ENCODE measurements at places on chromosomes 3 and 15.

GRCh38 chr3:14261229-14261628 is 82.6 kb downstream of the LSM3 start:
- peak; percentile 71 for DNase-seq

DNA sequence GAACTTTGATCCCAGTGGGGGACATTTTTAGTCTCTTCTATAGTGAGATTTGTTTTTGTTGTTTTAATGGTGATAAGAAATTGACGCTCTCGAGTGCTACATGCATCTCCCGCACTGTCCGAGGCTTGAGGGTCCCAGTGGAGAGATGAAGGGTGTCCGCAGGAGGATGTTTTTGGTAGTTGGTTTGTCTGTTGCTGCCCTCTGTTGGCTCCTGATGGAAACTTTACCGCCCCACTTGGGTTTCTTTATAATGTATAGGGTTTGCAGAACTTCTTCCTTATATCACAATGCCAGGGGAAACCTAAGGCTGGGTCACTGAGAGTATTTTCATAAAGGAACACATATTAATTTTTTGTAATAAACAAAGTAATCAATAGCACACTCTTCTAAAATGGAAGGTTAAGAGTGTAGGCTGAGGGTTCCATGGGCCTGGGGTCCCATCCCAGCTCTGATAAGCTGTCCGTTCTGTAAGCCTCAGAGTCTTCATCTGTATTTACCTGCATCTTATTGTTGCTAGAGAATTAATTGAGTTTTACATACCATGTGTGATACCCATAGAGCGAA is 185.3 kb upstream of the FEZF2 start:
- no peak for DNase-seq

GRCh38 chr3:49602877-49603411 is 48.7 kb downstream of the BSN start:
- DNase-seq, result peak; percentile 29

DNA sequence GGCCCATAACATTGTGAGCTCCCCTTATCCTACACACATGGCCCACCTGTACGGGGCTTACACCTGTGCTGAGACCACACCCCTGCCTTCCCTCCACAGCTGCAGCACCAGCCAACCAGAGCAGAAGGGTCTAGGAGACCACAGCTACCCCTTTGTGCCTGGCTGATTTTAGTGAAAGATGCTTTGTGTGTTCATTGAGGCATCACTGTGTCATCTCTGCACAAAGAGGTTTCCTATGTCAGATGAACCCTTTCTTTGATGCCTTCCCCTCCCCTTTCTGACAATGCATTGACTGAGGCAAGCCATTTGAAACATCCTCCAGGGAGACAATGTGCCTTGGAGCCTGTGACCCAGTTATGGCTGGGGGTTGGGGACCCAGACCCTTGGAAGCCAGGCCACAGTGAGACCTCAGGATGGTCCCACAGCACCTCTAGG is 54.9 kb upstream of the SLC7A14 start:
- no peak for DNase-seq

GRCh38 chr3:58120075-58120812 is 90.5 kb downstream of the DNASE1L3 start:
- DNase-seq, result no peak

- no peak for DNase-seq
These were observed 11.6 kb upstream of the CILP start for GRCh38 chr15:65222891-65223290.

GRCh38 chr3:194727435-194728128 is 41.9 kb downstream of the FAM43A start:
- DNase-seq, result no peak

- DNase-seq, result no peak
These were observed 99.9 kb downstream of the TLE3 start for GRCh38 chr15:69997813-69998212.

- no peak for DNase-seq
These were observed 462.2 kb downstream of the NSUN3 start for GRCh38 chr3:94525043-94525442.

- no peak for DNase-seq
These were observed 11.7 kb upstream of the P3H2 start for GRCh38 chr3:190132371-190132770.

DNA sequence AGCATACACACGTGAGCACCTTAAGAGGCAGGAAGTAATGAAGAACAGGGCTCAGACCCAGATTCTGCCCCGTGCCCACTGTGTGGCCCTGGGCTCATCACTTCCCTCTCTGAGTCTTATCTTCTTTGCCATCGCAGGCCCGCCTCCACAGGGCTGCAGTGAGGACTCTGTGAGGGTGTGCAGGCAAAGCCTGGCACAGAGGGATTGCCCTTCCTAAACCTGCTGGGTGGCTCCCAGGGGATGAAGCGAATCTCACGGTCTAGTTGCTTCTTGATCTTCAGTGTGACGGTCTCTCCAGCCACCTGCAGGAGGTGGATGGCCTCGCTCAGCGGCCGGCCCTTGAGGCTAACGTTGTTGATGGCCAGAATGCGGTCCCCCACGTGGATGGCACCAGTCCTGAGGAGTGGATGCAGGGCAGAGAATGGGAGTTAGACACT is 32.8 kb downstream of the GRIP2 start:
- DNase-seq, result no peak

DNA sequence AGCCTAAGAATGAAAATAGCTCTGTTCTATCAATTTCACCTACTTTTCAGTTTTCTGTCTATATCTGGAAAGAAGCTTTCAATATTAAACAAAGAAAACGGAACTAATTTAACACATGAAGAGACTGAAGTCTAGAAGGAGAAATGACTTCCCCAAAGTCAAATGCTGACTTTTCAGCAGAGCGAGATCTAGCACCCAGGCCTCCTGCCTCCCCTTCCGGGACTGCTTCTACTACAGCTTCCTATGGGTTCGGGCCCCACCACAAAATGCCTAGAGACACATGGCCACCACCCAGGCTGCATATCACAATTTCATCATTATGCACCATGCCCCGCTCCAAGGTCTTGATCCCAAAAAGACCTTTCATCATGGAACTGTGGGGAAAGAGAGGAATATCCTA is 104.5 kb downstream of the SST start:
- DNase-seq, result no peak

- DNase-seq, result peak; percentile 9
These were observed 520 bp downstream of the TMEM42 start for GRCh38 chr3:44862226-44862637.

DNA sequence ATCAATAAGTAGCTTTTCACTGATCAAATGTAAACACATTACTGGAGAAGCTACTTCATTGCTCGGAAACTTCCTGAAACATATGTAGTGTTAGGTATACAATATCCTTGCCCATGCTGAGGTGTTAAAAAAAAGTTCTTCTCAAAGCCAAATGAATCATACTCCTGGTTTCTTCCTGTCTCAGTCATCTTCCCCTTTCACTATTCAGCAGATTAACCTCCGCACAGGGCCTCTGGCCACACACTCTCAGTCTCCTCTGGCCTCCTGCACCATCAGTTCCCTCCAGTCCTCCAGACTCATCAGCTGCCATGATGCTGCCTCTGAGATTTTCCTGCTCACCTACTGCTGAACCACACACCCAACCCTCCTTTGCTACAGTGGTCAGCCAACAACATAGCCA is 70.5 kb upstream of the BOC start:
- DNase-seq, result no peak

DNA sequence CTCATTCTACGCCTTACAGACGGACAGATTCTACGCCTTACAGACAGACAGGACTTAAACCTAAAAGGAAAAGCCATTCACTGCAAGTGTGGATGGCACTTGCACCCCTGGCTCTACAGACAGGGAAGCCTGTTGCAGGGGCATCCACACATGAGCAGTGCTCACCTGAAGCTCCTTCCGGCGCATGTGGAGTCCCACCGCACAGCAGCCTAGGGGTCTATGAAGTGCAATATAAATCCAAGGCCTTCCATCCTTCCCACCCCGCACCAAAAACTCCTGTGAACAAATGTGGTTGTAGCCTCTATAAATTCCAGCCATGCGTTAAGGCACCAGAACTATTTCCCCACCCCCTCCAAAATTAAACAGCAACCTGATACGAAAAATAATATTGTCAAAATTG is 121.3 kb downstream of the LRIG1 start:
- DNase-seq, result no peak

DNA sequence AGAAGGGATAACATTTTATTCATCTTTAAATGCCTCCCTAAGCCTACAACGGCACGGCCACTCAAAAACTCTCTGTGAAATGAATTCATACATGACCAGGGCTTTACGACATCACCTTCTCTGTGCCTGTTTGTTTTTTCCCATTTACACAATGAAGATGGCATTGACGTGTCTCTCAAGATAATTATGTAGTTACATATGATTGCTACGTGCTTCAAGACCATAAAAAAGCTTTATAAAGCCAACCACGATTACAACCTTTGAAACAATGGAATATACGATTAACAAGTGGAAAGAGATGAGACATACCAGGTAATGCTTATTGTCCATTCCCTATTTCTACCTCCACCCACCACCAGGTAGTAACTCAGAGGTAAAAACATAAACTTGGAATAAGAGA is 168.4 kb downstream of the P3H2 start:
- DNase-seq, result no peak

DNA sequence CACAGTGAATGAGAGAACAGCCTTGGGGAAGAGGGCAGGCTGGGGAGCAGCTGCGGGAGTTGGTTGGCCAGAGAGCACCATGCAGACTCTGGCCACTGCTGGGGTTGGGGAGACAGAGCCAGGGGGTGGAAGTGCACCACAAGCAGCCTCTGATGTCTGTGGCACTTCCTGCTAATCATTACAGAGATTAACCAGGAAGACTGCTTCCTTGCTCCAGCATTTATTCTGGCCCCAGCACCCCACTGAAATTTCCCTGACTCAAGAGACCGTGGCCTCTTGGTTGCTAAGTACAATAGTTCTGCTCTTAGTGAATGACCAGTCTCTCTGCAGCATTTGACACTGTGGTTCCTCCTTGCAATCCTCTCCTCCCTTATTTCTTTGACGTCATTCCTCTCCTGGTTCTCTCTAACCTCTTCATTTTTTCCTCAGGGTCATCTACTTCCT is 266.2 kb upstream of the ROPN1 start:
- no peak for DNase-seq

GRCh38 chr3:156150434-156151066 is 30.2 kb downstream of the KCNAB1 start:
- no peak for DNase-seq

GRCh38 chr3:164883171-164883570 is 195.1 kb downstream of the SI start:
- DNase-seq, result no peak

DNA sequence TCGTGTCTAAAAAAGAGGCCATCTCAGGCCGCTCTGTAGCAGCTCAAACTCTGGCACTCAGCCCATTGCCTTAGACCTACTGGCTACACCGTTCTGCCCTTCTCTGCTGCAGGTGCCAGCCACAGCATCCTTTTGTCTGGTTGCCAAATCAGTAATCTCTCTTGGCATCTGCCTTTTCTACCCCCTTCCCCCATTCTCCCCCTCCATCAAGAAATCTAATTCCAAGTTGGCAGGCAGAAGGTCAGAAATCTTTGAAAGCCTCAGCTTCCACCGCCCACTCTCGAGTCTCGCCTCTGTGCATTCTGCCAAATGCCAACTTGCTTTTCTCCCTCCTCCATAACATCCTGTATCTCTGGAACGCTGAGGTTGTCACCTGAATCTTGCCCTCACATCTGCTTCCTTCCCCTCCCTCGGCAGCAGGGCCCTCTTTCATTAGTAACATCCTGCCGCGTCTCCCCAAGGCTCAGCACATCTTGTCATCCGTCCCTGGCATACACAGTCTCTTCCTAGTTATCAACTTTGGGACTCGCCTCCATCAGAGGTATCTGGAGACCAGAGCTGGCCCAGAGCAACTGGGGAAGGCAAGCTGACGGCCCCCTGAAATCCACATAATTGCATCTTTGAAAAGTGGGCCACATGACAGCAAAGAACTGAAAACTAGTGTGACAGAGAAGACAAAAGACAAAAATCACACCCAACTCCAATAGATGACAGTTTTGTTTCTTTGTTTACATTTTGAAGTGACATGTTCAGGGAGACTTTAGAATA is 312.0 kb upstream of the CCDC54 start:
- DNase-seq, result no peak

- DNase-seq, result no peak
These were observed 120.1 kb downstream of the ANP32A start for GRCh38 chr15:68700455-68701123.

DNA sequence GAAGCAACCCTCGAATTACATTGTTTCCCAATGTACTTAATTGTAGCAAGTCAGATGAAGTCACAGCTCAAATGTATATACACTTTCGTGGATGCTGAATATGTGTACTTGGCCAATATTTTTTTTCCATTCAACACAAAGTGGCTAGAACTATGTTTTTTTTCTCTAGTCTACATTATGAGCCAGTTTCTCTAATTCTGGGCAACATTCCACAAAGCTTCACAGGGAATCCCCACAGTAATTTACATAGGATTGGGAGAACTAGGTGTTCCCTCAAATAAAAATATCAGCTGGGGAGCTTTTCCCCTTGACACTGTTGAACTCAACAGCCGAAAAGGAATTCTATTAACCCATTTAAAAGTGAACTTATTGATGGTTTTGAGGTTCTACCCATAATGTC is 493.1 kb downstream of the MECOM start:
- DNase-seq, result no peak

GRCh38 chr3:52781741-52782140 is 4.3 kb downstream of the ITIH1 start:
- DNase-seq, result no peak

GRCh38 chr3:133884887-133885711 is 10.6 kb downstream of the RAB6B start:
- DNase-seq, result no peak

- no peak for DNase-seq
These were observed 5.1 kb downstream of the IGDCC3 start for GRCh38 chr15:65372787-65373067.

DNA sequence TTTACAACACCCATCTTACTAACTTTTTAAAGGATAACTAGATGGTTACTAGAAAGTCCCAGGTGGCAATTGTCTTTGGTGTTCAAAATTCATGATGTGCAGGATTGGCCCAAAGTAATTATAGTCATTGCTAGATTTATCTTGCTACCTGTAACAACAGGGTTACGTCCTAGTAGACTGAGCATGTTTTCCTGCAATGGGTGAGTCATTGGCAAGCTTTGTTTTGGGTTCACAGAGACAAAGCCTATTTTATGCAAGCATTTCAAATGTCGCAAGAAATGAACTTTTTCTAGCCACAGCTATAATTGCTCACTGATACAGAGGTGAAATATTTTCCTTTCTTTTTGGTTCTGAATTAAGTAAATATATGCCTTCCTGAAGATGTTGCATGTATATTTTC is 267.6 kb downstream of the AGBL1 start:
- DNase-seq, result no peak

Data from stimulated activated CD8-positive, alpha-beta memory T cell treated with anti-CD3 and anti-CD28 coated beads, Interleukin-4, amount 100 ng/mL, for 4 hours (primary cell).